ENCODE measurements at places on chromosomes 1 and 21.

DNA sequence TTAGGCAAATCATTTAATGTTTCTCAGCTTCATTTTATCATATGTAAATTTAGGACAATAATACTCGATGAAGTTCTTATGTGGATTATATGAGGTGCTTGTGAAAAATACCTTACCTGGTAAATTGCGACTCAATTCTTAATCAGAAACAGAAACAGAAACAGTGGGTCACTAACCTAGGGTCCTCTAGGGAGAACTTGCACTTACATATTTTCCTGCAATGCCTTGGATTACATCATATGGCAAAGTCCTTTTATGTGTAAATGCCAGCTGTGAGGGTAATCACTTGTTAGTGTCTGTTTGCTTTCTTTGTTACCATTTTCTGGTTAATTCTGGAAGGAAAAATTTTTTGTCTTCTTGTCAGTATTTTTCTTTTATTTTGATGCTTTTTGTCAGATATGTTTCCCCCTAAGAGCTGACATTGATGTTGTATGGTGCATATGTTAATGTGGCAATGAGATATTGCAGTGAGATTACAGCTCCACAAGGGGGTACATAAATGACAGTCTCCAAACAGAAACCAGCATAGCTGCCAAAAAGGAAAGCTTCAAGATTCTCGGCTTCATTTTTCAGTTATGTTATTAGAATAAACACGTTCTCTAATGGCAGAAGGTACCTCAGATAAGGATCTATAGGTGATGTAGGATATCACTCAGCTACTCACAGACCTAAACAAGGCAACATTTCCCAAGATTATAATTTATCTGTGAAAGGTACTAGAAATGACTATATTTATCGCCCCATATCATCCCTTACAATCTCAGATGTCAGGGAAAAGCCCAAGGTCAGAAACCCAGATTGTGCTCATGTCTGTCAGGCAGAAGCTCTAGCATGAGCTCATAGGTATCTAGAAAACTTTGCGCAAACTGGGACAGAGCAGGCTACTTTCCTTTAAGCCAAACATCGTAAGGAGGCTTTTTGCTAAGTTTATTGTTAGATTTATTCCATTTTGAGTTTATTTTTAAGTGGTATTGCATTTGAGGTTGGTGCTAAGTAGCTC lies 119.9 kb downstream of the FASLG start:
- no peak for DNase-seq

DNA sequence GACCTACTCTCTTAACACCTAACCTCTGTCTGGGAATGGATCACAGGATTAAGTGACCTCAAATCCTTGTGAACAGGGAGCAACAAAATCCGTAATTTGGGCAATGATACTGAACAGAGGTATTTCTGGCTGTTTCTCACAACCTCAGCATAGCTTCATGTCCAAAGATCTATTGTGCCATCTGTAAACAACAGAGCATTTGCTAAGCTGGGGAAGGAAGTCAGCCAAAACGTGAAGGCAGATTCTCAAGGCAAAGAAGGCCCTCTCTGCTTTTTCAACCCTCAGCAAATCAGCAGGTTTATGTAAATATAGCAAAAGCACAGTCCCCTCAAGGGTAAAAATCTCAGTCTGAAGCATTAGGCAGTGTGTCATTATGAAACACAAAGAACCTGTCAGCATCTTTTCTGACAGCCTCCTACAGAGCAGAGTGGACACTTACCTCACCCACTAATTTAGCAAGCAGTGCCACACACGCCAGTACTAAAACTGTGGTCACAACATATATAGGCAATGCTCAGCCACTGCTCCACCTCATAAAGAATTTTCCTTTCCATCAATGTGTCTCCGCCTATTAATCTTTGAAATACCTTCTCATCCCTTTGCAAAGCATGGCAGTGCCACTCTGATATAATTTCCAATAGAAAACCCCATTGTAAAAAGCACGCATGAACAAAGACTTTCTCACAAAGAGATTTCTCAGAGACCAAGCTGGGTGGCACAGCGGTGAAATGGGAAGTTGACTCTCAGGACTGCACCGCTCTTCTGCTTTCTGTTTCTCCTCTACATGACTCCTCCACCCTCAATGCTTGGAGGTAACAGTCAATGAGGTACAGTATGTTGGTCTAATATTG lies 188.0 kb downstream of the RERE start:
- no peak for DNase-seq

DNA sequence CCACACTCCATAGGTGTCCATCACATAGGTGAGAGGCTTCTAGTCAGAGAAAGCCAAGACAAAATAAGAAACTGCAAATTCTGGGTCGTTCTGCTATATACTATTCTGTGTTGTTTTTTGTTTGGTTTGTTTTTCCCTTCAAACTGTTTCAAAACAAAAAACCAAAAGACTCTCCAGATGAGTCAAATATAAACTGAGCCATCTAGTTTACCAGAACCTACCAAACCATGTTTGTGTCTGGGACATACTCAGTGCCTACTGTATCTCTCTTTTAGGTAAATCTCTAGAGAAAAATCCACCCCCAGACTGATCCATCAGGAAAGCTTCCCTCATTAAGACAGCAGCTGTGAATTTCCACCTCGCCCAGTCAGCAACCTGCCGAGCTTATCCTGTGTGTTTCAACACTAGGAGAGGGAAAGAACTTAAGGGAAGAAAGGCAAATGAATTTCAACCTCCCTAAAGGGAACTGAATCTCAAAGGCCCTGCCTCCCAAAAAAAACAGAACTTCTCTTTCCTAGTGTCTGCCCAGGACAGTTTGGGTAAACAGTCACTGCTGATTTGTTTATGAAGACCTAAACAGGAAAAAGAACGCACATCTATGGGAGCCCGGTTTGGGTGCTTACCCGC lies 17.2 kb downstream of the PPT1 start:
- no peak for DNase-seq

- DNase-seq: no peak
Observed at GRCh38 chr21:29326914-29327554, 28.3 kb downstream of the BACH1 start.

DNA sequence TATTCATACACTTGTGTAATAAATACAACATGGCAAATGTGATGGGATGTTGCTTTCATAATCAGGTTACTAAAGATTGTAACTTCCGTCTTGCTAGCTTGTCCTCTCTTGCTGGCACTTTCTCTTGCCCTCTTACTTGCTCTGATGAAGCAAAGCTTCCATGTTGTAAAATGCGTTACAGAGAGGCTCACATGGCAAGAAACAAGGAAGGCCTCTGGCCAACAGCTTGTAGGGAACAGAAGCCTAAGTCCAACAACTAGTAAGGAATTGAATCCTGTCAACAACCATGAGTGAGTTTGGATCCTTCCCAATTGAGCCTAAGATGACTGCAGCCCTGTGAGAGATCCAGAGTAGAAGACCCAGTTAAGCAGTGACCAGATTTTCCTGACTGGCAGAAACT lies 15.4 kb downstream of the TMED5 start:
- no peak for DNase-seq

- DNase-seq: no peak
Observed at GRCh38 chr1:245718123-245718522, 563.3 kb downstream of the KIF26B start.

DNA sequence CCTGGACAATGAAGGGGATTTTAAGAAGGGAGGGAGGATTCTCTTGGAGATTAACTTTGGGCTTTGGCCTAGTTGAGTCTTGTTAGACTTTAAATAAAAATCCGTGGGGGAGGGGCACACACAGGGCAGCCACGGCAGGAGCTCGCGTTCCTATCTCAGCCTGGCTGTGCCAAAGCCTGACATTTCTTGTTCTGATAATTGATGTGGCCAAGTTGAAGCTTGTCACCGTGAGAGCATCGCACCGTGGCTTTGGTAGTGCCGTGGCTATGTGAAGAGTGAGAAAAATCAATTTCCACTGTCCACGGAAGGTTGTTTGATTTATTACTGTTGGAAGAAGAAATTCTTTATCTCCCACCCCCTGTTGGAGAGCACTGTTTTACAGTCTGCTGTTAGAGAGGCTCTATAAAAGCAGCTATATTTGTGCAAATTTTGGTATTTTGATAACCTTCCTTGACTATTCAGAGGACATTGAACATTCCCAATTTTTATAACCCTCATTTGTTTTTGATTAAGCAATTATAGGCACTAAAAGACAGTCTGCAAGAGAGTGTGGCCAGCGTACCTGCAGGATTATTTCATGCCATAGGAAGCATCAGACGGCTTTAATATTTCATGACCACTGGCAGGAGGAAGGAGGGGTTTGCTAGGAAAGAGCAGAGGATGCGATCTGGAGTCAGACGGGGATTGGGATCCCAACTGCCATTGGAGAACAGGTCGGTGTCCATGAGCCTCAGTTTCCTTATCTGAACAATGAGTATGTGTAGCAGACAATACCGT lies 160.7 kb downstream of the KAZN start:
- DNase-seq: no peak

- no peak for DNase-seq
Observed at GRCh38 chr1:12697397-12697796, 18.5 kb upstream of the AADACL3 start.

GRCh38 chr1:168734271-168734670 lies 5.3 kb upstream of the DPT start:
- no peak for DNase-seq

DNA sequence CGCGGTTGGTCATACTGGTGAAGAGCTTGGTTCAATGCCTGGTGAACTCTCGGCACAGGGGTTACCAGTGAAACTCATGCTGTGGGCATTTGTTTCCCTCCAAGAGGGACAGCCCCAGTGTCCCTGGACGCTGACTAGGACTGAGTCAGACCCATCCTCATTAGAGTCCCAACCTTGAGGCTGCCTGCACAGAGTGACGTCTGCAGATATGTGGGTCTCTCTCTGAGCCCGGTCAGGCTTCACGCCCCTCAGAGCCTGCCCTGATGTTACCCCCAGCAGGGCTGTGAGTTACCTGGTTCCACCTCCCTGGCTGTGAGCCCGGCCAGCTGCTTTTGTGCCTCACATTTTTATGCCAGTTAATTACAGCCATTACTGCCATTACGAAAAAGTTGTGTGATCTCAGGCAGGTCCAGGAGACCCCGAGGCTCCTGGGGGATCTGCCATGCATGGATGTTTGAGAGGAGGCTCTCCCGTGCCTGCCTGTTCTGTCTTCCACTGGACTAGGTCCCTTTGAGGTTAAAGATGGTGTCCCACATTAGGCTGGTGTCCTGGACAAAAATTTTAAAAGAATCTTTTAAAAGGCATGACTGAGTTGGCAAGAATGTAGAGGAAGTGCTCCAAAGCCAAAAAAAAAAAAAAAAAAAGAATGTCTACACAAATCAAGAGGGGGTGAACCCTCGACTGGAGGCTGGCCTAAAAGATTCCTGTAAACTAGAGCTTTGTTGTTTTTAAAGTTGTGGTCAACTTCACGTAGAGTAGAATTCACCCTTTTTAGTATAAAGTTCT lies 36.6 kb upstream of the PADI1 start:
- no peak for DNase-seq

GRCh38 chr1:20377516-20378270 lies 87.0 kb downstream of the VWA5B1 start:
- DNase-seq: no peak

DNA sequence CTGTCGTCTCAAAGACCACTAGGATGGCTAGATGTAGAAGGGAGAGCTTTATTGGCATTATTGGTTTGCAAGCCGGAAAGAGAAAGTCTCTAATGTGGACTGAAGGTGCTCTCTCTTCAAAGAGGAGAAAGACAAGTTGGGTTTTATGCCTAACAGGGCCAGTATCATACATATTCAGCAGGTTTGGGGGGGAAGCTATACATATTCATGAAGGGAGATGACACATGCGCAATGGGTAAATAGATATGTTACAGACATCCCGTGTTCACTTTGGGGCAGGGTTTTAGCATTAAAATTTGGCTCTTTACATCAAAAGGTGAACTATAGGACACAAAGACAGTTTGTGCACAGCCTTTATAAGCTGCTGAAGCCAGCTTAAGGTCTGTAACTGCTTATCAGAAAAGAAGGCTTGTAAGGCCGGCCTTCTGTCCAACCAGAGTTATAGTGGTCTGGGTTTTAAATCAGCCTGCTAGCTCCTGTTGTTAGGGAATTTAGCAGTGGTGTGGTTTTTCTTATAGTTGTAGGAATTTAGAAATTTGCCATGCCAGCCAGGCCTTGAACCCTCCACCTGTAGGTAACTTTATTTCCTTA lies 46.5 kb upstream of the LRRN2 start:
- DNase-seq: no peak

GRCh38 chr1:24391882-24392603 lies 21.5 kb downstream of the STPG1 start:
- DNase-seq: peak; percentile 47

DNA sequence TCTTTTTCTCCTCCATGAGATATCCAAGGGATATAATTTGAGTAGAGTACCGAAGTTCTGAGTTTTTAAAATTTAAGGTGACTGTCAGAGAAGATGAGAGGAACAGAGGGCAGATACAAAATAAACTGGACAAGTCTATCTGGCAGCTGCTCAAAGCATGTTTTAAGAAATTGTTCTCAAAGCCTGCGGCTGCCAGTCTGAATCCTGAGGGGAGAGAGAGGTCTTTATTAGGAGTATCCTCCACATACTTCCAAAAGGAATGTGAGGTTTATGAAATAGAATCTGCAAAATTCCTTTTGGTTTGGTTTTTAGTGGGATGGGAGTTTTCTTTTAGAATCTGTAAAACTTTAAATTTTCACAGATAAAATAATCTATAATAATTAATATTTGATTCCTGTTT lies 41.3 kb downstream of the TTC13 start:
- DNase-seq: no peak

- DNase-seq: no peak
Observed at GRCh38 chr1:197388801-197389200, 120.7 kb downstream of the CRB1 start.

DNA sequence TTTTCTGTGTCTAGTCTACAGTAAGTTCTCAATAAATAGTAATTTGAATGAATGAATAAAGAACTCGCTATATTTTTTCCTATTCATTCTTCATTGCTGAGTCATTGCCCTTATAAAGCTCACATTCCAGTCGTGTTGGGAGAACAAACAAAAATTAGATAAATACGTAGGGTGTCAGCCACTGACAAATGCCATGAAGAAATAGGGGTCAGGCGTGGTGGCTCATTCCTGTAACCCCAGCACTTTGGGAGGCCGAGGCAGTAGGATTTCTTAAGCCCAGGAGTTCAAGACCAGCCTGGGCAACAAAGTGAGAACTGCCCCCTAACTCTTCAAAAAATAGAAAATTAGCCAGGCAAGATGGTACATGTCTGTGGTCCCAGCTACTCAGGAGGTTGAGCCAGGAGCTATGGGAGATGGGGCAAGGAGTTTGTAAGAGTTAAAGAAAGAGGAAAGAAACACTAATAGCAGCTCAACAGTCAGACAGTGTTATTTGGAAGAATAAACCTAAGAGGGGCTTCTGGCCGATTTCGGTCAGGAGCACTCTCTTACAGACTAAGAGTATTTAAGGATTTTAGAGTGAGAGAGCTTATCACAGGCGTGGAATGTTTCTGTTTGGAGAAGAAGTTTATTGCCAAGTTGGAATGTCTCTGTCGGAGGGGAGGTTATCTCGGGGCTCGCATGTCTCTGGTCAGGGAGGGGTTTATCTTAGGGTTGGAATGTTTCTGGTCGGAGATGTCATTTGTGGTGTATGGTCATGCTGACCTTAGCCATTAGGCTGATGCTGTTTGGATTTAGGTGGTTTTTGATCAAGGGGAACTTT lies 1.8 kb upstream of the CHML start:
- DNase-seq: no peak

Measured in activated T-helper 1 cell treated with anti-CD3 and anti-CD28 coated beads, Interleukin-12 subunit alpha, Interleukin-12 subunit beta, Interleukin-2, Interleukin-4 antibody, amounts not matched to agents 30 ng/mL and 10 ng/mL and 1 ng/mL, durations not matched to agents 14 hours and 24 hours and 36 hours (primary cell).